ENCODE measurements at places on chromosomes 7 and 10.

DNA sequence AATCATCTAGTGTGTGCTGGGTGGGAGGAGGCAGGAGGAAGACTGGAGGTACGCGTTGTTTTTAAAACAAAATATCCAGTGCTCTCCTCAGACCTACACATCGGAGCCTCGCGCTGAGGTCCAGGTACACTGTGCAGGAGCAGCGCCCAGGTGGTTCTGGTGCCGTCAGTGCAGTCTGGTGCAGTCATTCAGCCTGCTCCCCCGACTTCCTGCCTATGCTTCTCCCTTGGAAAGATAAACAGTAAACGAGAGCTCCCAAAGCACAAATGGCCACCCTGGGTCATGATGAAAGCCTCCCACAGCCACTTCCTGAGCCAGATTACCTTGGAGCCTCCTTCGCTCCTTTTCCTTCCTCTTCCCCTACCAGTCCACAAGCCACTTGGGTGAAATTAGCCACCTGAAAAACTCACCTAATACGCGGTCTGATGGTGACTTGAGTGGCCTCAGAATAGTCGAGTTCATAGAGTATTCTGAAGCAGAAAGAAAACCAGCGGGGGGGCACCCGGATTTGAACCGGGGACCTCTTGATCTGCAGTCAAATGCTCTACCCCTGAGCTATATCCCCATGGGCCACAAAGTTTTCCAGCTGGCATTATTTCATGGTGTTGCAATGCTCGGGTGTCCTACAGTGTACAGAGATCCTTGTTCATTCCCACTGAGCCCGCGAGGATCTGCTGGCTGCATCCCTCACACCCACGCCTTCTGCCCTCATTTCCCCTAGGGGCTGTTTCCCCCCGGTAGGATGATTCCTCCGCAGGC lies 82.5 kb downstream of the ZNF467 start:
- no peak for DNase-seq

DNA sequence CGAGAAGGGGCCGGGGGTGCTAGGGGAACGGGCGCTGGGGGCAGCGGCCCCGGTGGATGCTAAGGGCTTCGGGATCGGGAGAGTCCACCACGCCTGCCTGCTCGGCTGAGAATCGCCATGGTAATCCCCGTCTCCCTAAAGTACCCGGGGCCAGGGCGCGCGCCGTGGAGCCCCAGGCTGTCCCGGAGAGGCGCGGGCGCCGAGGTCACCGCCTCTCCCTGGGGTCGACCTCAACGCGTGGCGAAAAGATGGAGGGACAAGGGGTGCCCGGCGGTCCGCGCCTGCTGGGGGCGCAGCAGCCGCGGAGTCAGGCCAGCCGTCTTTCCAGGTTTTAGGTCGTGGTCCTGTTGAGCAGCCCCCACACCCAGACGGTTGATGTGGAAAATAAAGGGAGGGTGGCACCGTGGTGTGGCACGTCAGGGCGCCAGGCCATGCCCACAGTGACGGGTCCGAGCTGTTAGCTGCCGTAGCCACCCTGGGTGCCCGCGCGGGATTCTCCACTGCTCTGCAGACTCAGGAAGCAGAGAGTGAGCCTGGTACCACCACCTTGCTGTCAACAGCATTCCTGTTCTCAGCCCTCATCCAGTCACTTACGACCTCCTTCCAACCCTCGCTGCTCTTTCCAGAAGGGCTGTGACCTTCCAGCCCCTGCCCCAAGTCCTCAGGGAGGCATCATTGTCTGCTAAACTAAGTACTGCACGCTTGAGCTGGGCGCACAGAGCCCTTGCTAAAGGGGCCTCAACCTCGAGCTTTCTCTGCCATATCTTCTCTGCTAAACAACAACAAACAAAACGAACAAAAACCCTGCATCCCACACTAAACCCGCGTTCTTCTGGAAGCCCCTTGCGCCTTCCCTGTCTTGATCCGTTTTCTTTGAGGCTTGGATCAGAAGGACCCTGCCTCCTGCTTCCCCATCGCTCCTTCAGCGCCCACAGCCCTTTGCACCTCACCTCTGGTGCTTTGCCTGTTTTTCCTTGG lies 666 bp downstream of the SMKR1 start:
- DNase-seq: no peak

- no peak for DNase-seq
Measured at GRCh38 chr7:132390705-132391104, 185.6 kb downstream of the PLXNA4 start.

DNA sequence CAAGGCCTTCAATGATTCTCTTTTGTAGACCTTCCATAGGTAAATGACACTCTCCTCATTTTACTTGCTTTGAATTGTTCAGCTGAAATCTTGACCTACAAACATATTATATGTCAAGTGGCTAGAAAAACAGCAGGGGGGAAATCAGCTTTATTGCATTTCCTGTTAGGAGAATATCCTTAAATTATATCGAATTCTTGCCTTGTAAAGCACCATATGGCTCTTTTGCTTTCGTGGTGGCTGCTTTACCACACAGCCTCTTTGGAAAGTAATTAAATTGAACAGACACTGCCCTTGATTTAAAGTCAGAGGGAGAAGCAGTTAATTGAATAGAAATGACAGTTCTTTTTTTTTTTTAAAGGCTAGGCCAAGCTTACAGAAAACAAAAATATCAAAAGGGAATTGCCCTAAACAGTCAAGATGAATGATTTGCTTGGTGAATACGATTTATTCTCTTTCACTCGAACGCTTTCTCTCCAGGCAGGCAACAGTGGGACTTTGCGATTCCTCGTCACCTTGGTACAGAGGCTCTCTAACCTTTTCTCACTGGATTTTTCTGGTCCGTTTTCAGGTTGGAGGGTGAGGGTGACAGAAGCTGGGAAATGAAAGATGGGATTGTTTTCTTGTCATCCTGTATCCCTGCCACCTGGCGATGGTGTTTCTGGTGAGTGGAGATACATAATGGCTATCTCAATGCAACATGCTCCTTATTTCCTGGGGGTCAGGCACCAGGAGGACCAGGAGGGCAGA lies 126.0 kb downstream of the GATA3 start:
- no peak for DNase-seq

DNA sequence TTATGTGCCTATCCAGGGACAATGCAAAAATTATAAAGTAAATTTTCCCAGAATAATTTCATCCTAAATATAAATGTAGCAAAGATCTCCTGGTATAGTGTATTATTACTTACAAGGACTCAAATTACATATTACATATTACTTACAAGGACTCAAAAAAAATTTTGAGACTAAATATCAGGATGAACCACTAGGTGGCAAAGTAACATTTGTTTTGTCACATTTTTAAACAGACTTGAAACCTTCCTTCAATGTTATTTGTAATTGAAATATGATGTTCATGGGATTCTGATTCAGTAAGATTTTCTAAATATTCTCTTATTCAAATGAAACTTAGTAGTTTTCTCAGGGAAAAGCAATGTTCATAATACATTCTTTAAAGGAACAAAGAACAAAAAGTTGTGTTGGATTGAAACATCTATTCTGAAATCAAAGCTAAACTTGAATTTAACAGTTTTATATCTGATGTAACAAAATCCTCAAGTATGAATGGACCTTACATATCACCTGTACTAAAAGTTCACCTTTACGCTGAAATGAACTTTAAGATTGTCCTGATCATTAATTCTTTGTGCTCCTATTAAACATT lies 74.3 kb upstream of the GNAI1 start:
- DNase-seq: no peak

DNA sequence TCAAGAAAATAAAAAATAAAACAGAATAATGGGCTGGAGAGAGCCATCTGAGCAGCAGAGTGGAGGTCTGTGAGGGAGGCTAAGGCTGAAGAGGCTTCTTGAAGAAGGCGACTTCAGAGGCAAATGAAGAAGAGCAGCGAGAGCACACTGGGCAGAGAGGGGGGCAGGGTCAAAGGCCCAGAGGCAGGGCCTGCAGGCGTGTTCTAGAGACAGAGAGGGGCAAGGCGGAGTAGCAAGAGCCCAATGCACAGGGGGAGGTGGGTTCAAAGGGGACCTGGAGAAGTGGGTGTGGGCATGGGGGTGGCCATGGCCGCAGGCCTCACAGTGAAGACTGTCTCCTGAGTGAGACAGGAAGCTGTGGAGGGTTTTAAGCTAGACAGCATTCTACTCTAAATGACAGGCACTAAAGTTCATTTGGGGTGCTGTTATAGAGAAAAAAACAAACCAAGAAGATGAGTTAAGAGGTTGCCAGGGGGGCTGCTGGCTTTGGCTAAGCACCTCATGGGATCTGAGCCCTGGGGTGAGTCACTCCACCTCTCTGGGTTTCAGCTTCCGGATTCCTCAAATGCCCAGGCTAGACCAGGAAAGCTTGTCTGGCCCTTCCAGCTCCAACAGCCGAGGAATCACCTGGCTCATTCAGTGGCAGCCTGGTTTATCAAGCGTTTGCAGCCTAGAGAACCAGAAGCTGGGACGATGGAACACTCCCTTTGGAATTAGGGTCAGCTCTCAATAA lies 81.7 kb downstream of the DLG5 start:
- peak; percentile 81 for DNase-seq

DNA sequence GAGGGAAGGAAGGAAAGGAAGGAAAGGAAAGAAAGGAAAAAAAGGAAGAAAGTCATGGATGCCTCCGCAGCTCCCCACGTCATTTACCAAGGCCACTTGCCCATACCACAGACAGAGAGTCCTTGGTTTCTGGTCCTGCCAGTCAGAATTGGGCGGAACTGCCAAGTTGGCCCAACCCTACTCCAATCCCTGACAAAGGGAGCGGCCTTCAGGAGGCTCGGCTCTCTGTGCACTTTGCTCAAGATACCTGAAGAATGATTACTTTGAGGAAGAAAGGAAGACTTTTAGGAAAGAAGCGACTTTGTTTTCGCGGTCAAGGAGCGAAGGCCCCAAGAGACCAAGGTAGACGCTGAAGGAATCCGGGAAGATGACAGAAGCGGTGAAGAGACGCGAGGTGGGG lies 49.1 kb upstream of the FXYD4 start:
- DNase-seq: no peak

DNA sequence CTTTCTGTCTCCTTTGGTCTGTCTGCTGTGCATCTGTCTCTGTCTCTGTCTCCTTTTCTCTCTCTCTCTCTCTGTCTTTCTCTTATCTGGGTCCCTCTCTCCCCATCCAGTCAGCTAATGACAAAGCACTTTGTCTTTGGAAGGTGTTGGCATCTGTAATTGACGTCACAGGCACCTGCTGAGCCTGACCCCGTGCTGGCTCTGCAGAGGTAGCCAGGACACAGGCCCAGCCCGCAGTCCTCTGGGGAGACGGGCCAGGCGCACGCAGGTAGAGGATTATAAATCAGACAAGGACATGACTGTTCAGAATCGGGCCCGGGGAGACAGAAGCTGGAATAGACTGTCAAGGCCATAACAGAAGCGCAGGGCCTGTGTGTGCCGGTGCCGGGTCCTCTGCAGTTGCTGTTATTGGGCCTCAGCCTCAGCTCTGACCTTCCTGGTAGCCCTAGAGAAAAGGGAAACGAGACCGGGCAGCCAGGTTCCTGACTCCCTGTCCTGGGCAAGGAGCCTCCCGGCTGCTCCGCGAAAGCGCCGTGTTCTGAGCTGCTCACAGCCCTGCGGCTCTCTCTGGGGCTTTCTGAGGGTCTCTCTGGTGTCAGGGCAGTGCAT lies 10.7 kb upstream of the PSMG3 start:
- DNase-seq: no peak

DNA sequence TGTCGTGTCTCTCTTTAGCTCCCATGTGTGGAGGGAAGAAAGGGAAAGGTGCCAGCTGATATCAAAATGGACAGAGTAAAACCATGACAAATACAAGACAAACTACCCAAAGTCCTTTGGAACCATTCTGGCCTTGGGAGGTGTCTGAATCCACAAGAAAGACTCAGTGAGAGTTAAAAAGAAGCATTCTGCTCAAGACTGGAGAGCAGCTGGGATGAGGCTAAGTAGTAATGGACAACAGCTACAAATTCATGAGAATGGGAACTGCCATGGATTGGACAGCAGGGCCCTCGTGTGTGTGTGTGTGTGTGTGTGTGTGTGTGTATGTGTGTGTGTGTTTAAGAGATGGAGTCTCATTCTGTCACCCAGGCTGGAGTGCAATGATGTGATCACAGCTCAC lies 39.6 kb upstream of the MYL10 start:
- DNase-seq: no peak

DNA sequence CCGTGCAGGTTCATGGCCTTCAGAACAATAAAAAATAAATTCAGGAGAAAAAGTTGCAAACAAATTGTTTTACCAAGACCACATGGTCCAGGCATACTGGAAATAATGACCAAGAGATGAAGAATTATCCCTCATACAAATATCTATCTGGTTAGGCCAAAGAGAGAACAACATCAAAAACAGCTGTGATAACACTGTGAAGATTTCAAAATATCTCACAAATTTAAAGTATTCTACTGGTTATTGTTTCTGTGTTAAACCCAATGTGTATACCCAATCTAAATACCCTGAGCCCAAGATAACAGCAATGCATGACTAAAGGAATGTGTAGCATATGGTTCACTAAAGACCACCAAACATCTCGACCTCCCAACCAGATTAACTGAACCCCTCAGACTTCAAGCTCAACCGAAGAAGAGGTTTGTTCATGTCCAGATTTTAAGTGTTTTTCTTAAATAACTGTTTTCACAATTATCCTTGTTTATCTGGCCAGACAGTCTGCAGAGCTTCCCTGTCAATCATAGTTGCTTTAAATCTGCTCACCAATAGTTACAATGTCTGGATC lies 10.9 kb downstream of the OR9A2 start:
- DNase-seq: no peak

DNA sequence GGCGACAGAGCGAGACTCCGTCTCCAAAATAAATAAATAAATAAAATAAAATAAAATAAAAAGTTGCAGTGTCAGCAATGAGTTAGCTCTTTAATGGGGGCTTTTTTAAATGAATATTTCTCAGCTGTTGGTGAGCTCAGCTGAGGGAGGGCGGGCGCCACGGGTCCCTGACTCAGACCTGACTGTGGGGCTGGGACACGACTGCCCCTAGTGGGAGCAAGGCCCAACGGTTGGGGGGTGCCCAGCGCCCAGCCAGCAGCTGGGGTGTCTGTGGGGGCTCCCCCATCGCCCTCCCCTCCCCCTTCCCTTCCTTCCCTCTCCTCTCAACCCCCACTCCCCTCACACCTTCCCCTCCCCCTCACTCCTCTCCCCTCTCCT lies 46.6 kb downstream of the PWWP2B start:
- no peak for DNase-seq

GRCh38 chr10:110827875-110828274 lies 43.9 kb upstream of the PDCD4 start:
- no peak for DNase-seq

- DNase-seq: peak; percentile 7
Measured at GRCh38 chr10:98309366-98310355, 41.7 kb upstream of the LOXL4 start.

GRCh38 chr10:33335551-33335800 lies 1.0 kb upstream of the NRP1 start:
- DNase-seq: no peak

- peak; percentile 59 for DNase-seq
Measured at GRCh38 chr10:21364196-21365114, 161.0 kb downstream of the SKIDA1 start.

- DNase-seq: no peak
Measured at GRCh38 chr10:46002916-46003693, 27.3 kb downstream of the NCOA4 start.

DNA sequence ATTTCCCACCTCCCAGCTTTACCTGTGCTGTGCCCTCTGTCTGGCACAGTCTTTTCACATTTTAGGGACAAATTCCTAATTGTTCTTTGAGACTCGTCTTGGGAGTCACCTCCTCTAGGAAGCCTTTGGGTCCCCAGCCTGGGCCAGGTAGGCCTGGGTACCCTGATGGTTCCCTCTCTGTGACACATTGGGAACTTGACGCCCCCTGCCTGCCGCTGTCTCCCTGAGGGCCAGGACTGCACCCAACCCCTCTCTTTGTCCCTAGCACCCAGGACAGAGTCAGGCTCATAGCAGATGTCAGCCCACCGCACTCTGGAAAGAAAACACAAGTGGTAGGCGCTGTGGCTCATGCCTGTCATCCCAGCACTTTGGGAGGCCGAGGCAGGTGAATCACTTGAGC lies 71.4 kb downstream of the GTF2IRD1 start:
- DNase-seq: no peak

All from T1000 (cell line).